ENCODE measurements at places on chromosomes 5 and 9. TPM values are rescaled to one million over a fixed set of nuclear protein-coding genes. Genes with fewer than 3 reads are reported as not detected.
A peak's percentile ranks its signal among the peaks of the same experiment; 100 is the strongest.

PCDHA10 gene
- total RNA-seq: not detected

ADAMTS2 gene
- 32.1 TPM for total RNA-seq

DMRT2 gene
- not detected for total RNA-seq

GRCh38 chr9:126449725-126450667, 123.4 kb downstream of the MVB12B start:
- DNase-seq: no peak

DNA sequence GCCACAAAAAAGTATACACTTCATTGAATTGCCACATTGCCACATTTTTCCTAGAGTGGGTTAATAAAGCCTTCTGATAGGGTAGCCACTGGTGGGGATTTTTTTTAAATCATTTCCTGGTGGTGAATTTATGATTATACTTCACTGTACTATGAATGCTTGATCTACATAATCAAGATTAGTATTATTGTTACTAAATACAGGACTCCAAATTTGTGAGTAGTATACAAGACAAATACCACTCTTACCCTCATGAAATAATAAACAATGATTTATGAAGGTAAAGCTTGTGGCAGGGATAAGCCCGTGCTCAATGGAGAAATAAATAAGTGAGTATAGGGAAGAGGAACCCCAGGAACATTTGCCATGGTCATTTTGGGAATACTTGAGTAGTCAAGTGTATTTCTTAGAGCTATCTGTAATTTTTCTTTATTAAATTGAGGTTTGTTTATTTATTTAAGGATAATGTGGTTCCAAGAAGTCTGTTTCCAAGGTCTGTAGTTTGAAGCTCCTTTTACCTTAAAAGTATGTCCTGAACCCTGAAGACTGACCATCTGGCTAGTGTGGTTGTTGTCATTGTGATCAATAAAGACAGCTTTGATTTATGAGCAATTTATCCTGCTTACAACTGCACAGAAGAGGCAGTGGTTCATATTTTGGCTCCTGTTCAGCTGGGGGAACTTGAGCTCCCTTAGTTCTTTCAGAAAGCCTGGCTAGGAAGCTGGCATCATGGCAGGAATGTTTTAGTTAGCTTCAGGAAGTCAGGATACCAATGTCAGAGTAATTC, 118.6 kb downstream of the ZSWIM6 start:
- DNase-seq: peak; percentile 51

DNA sequence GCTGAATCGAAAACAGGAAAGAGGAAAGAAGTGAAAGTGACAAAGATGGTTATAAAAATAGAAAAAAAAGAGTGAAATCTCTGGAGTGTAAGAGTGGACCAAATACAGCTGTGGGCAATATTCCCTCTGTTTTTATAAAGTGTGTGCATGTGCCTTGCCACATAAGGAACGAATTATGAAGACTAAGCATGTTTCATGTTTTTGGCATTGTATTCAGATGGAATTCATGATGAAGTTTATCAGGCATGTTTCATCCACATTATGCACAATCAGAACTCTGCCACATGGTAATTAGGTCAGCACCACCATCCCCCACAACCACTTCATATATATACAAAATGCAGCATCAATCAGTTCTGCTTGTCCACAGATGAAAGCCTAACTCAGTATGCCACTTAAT, 348.0 kb downstream of the ZNF608 start:
- DNase-seq: no peak

GRCh38 chr9:117746263-117746662, 42.1 kb downstream of the TLR4 start:
- DNase-seq: no peak

GRCh38 chr9:129709438-129710168, 43.2 kb downstream of the PTGES start:
- DNase-seq: no peak
